ENCODE measurements at places on chromosomes 13 and 19. TPM values are rescaled to one million over a fixed set of nuclear protein-coding genes. Genes with fewer than 3 reads are reported as not detected.

GRCh38 chr19:45218426-45218825 is 26.8 kb downstream of the EXOC3L2 start:
- DNase-seq, result no peak
- no peak overlapping the region for H3K4me3 ChIP-seq
- no peaks in the 10 kb centered on the region for H3K36me3 ChIP-seq
- peaks cover 38% of the 10 kb centered on the region for H3K27me3 ChIP-seq
- peaks cover 19% of the 10 kb centered on the region for H3K4me1 ChIP-seq
- no peak overlapping the region for H3K27ac ChIP-seq

GRCh38 chr19:38880076-38880881 is 2.2 kb upstream of the RINL start:
- H3K27me3 ChIP-seq, result no peaks in the 10 kb centered on the region
- no peak overlapping the region for H3K4me3 ChIP-seq
- peaks cover 52% of the 10 kb centered on the region for H3K36me3 ChIP-seq
- H3K27ac ChIP-seq, result no peak overlapping the region

DNA sequence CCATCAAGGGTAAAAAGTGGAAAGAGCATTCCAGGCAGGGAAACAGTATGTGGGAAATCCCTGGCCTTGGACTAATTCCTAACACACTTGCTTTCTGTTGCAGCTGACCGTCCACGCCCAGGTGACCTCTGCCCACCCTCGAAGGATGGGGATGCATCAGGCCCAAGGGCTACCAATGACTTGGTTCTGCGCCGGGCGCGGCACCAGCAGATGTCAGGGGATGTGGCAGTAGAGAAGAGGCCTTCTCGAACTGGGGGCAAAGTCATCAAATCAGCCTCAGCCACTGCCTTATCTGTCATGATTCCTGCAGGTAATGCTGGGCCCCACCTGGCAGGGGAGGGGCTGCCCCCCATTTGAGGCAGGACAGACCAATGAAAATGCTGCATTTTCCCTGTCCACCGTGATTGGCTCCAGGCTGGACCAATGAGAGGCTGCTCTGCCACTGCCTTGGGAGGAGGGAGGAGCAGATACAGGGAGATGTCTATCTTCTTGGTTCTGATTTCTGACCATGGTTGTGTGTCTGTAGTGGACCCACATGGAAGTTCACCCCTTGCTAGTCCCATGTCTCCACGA is 12.6 kb downstream of the DNASE2 start:
- no peak overlapping the region for H3K27ac ChIP-seq
- H3K4me3 ChIP-seq, result no peak overlapping the region
- H3K4me1 ChIP-seq, result peaks cover 10% of the 10 kb centered on the region
- DNase-seq, result no peak
- H3K27me3 ChIP-seq, result no peaks in the 10 kb centered on the region

DNA sequence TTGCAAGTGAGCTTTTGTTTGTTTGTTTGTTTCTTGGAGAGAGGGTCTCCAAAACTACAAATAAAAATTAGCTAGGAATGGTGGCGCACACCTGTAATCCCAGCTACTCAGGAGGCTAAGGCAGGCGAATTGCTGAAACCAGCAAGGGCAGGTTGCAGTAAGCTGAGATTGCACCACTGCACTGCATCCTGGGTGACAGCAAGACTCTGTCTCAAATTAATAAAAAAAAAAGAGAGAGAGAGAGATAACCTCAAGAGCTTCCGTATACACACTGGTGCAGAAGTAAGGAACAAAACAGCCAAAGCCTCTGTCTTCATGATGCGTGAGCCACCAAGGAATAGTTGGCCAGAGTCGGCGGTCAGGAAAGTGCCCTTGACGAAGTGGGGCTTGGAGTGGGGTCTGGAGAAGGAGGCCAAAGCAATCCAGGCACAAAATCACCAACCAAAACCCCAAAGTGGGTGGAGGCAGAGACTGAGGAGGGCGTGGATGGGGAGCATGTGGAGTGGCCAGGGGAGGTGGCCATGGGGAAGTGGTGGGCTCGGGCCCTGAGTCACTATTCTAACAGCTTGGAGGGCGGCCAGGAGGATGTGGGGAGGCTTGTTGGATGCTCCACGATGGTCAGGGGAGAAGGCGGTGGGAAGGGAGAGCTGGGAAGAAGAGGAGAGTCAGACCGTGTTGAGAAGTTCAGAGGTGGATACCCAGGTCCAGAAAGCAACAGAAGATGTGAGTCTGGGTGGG is 21.2 kb upstream of the TOMM40 start:
- peak overlapping the region; percentile 2 for H3K27ac ChIP-seq
- no peak for DNase-seq
- no peaks in the 10 kb centered on the region for H3K27me3 ChIP-seq
- peaks cover 8% of the 10 kb centered on the region for H3K4me1 ChIP-seq
- no peak overlapping the region for H3K4me3 ChIP-seq

DNA sequence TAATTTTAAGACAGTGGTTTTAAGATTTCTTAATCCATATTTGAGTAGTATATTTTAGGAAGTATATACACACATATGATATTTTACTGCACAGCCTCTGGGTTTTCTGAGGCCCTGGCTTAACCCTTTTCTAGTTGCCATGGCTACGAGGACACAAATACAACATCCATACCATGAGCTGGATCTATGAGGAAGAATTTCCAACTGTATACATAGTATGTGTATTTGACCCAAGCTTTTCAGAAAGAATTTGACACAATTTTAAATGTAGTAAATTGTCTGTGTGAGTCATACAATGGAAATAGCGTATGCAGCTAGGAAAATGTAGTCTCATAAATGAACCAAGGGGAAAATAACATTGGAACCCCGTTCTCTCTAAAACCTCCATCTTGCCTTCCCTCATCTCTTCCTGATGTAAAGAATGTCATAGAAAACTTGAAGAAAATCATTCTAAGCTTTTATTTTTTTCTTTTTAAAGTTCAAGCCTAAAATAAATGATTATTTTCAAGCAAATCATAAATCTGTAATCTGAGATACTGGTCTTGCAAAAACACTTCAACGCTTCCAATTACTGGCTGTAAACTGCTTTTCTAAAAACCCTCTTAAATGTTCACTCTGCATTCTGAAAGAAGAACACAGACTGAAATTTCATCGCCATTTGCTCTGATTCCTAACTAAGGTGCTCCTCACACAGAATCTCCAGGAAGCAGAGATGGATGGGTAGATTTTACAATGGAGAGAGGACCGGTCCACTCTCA is 172.4 kb downstream of the LACC1 start:
- no peak overlapping the region for H3K4me3 ChIP-seq
- no peaks in the 10 kb centered on the region for H3K36me3 ChIP-seq
- H3K27ac ChIP-seq, result no peak overlapping the region
- no peak for DNase-seq
- peaks cover 7% of the 10 kb centered on the region for H3K27me3 ChIP-seq

DNA sequence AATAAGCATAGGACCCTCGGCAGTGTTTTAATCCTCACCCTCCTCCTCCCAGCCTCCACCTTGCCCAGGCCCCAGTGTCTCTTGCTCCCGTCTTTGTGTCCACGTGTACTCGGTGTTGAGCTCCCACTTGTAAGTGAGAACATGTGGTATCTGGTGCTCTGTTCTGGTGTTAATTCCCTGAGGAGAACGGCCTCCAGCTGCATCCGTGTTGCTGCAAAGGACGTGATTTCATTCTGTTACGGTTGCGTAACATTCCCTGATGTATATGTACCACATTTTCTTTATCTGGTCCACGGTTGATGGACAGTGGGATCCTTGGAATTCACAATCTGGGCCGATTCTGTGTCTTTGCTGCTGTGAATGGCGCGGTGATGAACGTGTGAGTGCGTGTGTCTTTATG is 44.7 kb upstream of the TFDP1 start:
- DNase-seq, result no peak
- H3K4me1 ChIP-seq, result peaks cover under 1% of the 10 kb centered on the region
- no peaks in the 10 kb centered on the region for H3K27me3 ChIP-seq
- H3K36me3 ChIP-seq, result peaks cover 40% of the 10 kb centered on the region
- H3K4me3 ChIP-seq, result no peak overlapping the region

DNA sequence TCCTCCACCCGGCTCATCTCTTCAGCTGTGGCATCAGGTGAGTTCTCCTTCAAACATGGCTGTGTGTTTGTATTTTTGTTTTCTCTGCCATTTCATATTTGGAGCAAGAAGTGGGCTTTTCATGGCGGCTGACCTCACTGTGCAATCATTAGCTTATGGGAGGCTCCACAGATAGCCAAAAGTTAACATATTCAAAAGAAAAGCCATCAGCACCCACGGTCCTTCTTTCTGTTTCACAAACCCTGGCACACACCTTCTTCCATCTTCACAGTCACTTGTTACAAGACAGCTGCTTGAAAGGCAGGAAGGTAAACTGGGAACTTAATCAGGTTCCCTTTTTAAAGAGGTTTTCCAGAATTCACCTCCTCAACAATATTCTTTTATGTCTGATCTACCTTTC is 69.3 kb upstream of the ATP12A start:
- no peak for DNase-seq
- H3K36me3 ChIP-seq, result no peaks in the 10 kb centered on the region
- H3K4me1 ChIP-seq, result no peaks in the 10 kb centered on the region
- no peaks in the 10 kb centered on the region for H3K27me3 ChIP-seq
- no peak overlapping the region for H3K4me3 ChIP-seq
- H3K27ac ChIP-seq, result no peak overlapping the region

DNA sequence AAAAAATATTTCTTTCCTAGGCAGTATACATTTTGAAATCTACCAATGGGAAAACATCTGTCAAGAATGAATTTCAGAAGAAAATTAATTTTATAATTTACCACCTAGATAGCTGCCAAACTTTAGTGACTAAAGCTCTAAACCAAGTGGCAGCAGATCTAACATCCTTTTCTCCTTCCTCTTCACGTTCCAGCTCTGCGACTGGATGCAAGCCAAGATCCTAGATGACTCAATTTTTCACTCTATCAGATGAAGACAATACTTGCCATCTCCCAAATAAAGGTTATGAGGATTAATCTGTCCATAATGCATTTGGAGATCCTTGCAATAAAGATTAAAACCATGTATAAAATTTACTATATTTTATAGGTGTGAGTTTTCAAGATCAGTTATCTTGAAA is 66.7 kb upstream of the MIR17HG start:
- no peak overlapping the region for H3K4me3 ChIP-seq
- H3K4me1 ChIP-seq, result no peaks in the 10 kb centered on the region
- H3K27ac ChIP-seq, result no peak overlapping the region
- DNase-seq, result no peak

DNA sequence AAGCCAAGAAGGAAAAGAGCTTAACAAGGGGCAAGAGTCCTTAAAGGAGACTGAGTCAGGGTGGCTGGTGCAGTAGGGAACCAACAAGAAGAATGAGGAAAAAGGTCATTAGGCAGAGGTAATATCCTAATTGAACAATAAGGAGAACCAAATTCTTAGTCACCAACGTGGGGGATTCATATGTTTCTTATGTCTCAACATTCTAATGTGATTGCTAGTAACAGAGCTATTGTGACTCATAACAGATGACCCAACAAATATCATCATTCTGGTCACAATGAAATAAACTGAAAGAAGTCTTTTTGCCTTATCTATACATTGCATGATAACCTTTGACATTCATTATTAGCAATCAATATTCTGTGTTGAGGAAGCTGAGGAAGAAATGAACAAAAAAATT is 101.6 kb downstream of the RAP2A start:
- no peak overlapping the region for H3K4me3 ChIP-seq
- no peaks in the 10 kb centered on the region for H3K27me3 ChIP-seq
- H3K4me1 ChIP-seq, result peaks cover 6% of the 10 kb centered on the region
- H3K27ac ChIP-seq, result no peak overlapping the region
- H3K36me3 ChIP-seq, result no peaks in the 10 kb centered on the region

- H3K4me1 ChIP-seq, result no peaks in the 10 kb centered on the region
- no peak overlapping the region for H3K27ac ChIP-seq
- DNase-seq, result no peak
- H3K27me3 ChIP-seq, result no peaks in the 10 kb centered on the region
- no peaks in the 10 kb centered on the region for H3K36me3 ChIP-seq
These were observed 570.9 kb downstream of the GPC6 start for GRCh38 chr13:93797463-93797862.

Gene PSG5
- 0.47 TPM for total RNA-seq

Gene RHPN2
- total RNA-seq, result 22.8 TPM

Gene GRIK5
- 2.3 TPM for total RNA-seq

Gene ERFL
- total RNA-seq, result 0.72 TPM

Gene NLRP9
- total RNA-seq, result not detected
